ENCODE measurements at places on chromosomes 7 and 10.
A peak's percentile ranks its signal among the peaks of the same experiment; 100 is the strongest.

DNA sequence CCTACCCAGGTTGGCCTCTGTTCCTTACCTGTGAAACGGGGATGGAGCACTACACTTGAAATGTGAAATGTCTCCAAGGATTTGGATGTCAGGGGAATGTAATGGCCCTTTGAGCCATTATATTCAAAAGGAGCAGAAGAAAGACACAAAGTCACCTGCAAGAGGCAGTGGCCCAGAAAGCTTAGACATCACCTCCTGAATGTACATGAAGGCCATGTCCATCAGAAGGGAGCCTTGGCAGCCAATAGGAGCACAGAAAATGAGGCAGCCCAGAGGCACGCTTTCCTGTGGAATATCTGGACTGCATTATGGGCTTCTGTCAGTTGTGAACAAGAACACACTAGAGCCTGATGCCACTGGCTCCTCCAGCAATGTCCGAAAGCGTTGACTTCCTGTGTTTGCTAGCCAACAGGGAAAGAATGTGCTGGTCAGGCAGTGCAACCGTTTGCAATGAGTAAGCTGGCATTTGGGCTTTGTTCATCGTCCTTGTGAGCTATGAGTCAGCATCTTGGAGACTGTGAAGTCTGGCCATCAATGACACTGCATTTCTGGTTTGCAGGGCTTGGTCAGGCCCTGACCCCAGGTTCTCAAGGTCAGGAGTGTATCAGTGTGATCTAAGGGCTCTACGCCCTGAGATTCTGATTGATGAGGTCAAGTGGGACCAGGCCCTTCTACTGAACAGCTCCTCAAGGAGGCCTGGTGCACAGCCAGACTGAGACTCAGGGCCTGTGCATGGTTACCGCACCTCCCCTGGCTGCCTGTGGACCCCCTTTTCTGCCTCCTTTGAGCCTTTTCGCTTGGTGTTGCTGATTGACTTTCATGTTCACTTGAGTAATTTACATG, 222.4 kb downstream of the RPS24 start:
- no peak for DNase-seq

DNA sequence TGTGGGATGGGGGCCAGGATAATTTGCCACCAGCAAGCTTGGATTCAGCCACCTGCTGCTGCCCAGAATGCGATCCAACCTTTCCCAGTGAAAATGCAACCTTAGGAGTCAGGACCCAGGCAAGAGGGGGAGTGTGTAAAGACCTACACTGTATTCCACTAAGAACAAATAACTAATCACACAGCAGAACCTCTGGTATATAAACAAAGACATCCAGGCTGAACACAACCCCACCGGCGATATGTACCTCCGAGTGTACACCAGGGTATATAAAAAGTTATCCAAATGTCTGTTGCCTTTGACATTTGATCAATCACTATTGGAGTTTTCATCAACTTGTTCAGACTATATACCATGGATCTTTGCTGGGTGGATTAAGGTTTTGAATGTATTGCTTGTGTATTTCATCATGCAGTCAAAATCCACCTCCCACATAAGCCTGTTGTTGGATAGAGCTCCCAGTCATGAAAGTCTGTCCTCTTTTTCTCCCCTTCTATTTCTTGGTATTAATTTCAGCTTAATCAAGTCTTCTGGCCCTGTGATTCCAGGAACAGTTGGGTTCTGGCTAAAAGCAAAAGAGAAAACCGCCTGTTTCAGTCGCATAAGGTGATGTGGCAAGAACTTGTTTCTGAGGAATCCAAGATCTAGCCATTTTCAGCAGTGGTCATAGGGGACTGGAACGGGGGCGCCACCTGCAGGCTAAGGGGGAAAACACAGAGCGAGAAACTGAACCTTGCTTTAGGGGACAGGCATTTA, 290.7 kb downstream of the CCDC3 start:
- peak; percentile 51 for DNase-seq

DNA sequence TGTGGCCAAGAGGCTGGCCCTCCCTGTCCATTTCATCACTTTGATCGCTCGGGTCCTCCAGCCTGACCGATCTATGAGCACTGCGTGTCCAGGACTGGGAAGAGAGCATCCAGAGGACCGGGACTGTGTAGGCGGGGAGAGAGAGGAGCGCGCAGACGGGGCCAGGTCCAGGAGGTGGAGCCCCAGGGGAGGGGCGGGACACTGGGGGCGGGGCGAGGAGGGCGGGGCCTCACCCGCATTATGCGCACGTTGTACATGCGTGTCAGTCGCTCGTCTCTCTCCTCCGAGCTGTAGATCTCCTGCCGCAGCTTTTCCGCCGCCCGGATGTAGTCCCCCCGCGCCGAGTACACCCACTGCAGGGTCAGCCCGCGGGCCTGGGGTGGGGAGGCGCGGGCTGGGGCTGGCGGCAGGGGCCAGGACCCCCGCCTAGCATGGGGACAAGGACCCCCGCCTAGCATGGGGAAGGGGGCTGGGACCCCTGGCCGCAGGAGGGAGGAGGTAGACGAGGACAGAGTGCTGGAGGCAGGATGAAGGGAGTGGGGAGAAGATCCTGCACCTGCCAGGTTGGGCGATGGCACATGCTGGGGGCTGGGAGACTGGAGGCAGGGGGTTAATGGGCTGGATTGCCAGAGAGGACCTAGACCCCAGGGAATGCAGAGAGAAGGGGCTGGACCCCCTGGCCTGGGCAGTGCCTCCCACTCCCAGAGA, 14.3 kb downstream of the MOSPD3 start:
- DNase-seq: peak; percentile 82

GRCh38 chr10:79301754-79302530, 45.3 kb upstream of the PPIF start:
- no peak for DNase-seq

DNA sequence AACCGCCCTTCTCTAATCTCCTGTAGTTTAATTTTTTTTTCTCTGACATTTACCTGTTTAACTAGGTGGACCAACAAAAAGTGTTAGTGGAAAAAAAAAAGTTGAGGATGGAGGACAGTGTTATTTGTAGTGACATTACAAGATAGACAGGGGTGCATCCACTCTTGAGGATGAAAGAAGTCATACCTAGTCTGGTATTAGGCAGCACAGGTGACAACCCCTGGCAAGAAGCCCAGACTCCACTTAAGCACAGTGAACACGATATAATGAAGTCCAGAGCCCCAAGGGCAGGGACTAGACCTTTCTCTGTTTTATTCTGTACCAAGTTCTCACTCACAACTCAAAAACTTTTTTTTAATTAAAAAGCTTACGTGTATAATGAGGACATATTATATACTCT, 268.4 kb downstream of the GPR37 start:
- no peak for DNase-seq

GRCh38 chr10:82572744-82573143, 697.8 kb downstream of the NRG3 start:
- no peak for DNase-seq

DNA sequence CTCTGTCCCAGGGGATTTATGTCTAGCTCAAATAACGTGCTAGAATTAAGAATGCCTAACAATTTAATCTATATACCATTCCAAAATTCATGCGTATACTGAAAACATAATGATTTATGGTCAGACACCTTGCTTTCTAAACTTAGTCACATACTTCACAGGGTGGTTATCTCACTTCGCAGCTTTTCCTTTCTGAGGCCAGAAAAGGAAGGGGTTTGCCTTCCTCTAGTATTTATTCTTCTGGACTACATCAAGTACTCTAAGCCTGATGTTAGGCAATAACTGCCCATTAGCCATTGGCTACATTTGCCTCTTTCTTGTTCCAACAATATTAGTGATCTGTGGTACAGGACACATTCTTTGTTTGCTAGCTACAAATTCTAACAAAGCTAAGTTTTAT, 72.6 kb upstream of the FHIP2A start:
- DNase-seq: no peak

- no peak for DNase-seq
These were observed 8.9 kb downstream of the SDK1 start for GRCh38 chr7:3309956-3310355.

Data from stimulated activated CD4-positive, alpha-beta T cell treated with anti-CD3 and anti-CD28 coated beads, Interleukin-15, amount 100 ng/mL, for 1 hour (primary cell).